ENCODE measurements at places on chromosomes 5 and 9.

- no peak for DNase-seq
Observed at GRCh38 chr5:58970766-58971165, 387.9 kb downstream of the RAB3C start.

GRCh38 chr5:74575741-74576538 is 64.6 kb downstream of the ENC1 start:
- DNase-seq: no peak

GRCh38 chr9:76390656-76391055 is 3.6 kb downstream of the RFK start:
- no peak for DNase-seq

- DNase-seq: no peak
Observed at GRCh38 chr9:37575001-37575400, 1.2 kb downstream of the FBXO10 start.

GRCh38 chr5:1545805-1546355 is 22.1 kb upstream of the LPCAT1 start:
- peak; percentile 14 for DNase-seq

DNA sequence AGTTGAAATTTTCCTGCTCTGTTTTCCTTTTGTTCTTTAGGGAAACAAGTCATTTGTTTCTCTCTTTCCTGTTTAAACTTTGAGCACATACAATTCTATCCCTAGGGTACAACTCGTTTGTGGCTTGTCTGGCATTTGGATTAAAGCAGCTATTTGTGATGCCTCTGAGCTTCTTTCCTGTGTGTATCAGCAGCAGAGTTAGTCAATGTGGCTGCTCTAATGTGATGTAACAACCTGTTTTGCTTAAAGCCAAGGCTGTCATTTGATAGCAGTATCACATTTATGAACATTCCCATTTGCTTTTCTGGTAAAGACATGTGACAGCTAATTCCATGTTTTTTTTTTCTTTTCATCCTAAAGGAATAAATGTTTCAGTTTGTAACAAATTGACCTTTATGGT is 314.3 kb upstream of the CHD1 start:
- DNase-seq: no peak

DNA sequence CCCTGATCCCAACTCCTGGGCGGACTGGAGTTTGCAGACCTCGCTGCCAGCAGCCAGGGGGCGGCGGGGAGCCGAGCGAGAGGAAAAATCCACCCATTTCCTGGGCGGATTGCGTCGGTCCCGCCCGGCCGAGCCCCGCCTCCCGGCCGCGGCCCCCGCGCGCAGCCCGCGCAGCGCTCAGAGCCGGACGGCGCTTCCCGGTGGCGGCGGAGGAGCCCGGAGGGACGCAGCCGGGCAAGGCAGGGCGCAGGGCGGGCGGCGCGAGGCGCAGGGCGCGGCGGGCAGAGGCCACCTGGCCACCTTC is at the start of gene OLFM1:
OLFM1 (plus strand) TSS at position 180 of the 304 bp plus-strand sequence. CDS start 322 bp downstream, outside the sequence.
- peak; percentile 51 for DNase-seq

GRCh38 chr9:14351221-14351836 is 37.4 kb upstream of the NFIB start:
- no peak for DNase-seq

DNA sequence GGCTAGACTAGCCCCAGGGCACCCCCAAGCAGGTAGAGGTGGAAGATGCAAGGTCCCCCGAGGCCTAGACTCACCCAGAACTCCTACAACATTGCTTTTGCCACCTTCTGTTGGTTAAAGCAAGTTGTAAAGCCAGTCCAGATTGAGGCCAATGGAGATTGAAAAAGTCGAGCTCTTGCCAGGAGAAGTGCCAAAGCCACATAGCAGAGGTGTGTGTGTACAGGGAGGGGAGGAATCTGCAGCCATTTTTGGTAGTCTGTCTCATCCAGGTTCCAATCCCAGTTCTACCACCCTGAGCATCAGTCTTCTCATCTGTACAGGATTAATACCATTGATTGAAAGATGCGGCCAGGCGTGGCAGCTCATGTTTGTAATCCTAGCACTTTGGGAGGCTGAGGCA is 12.3 kb upstream of the URM1 start:
- DNase-seq: no peak

DNA sequence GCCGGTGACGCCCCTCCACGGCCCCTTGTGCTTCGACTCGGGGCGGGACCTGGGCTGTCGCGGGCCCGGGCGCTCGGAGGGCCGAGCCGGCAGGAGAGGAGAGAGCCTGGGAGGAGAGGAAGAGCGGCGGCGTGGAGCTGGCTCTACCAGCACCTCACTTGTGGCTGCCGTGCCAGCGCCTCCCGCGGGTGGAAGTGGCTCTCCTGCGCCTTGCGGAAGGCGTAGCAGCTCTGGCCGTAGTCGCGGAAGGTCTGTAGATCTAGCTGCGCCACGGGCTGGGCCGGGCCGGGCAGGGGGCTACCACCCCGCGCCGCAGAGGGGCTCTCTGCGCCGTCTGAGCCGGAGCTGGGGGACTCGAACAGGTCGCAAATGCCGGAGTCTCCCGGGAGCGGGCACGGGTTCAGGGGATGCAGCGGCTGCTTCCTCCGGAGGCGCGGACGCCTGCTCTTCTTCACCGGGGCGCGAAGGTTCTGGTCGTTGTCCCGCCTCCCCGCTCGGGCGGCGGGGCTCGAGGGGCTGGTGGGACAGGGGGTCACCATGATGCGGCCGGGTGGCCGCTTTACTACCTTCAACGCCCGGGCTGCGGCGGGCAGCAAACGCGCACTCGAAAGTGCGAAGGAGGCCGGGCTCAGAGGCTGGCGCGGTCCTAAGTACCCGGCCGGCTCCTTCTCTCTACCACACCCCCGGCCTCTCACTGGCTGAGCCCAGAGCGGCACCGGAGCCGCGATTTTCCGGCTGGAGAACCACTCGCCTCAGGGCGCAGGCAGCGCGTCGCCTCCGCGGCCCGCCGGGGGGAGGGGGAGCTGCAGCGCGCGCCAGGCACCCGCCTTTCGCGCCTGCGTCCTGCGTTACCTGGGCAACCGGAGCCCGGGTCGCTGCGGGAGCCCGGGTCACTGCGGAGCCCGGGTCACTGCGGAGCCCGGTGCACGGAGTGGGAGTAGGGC is at the start of gene CCNO:
CCNO (minus strand) TSS at position 624 of the 944 bp plus-strand sequence; CDS start at position 539, 85 bp downstream.
- DNase-seq: peak; percentile 74

DNA sequence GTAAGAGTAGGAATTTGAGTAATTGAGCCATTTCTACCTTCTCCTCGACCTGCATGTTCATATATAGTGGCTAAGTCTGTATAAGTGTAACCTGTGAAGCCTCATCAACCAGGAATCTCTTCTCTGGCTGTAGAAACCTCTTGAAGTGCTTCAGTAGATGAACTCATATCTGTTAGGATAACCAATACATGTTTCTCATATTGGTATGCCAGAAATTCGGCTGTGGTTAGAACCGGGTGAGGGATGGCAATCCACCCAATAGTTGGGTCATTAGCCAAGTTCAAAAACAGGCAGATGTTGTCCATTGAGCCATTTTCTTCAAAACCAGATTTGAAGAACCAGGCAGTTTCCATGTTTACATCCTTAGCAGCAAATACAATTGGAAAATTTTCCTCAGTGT is 28.9 kb upstream of the GSN start:
- no peak for DNase-seq

- no peak for DNase-seq
Observed at GRCh38 chr5:179275941-179276837, 69.1 kb downstream of the ADAMTS2 start.

DNA sequence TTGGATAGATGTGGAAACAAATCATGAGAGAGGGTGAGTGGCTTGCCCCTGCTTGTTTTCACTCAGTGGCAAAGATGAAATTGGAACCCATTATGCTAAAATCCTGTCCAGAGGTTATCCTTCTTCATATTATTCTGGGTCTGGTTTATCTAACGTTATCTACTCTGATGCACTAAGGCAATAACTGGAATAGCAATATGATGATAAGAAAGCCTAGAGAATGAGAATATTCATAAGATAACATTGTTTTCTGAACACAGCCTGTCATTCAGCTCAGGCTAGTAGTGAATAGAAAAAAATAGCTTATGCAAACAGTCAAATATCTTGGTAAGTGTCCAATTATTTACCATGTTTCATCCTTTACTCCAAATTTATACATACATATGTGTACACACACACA is 132.0 kb upstream of the C6 start:
- no peak for DNase-seq

GRCh38 chr9:83533296-83533695 is 4.9 kb downstream of the FRMD3 start:
- DNase-seq: no peak

DNA sequence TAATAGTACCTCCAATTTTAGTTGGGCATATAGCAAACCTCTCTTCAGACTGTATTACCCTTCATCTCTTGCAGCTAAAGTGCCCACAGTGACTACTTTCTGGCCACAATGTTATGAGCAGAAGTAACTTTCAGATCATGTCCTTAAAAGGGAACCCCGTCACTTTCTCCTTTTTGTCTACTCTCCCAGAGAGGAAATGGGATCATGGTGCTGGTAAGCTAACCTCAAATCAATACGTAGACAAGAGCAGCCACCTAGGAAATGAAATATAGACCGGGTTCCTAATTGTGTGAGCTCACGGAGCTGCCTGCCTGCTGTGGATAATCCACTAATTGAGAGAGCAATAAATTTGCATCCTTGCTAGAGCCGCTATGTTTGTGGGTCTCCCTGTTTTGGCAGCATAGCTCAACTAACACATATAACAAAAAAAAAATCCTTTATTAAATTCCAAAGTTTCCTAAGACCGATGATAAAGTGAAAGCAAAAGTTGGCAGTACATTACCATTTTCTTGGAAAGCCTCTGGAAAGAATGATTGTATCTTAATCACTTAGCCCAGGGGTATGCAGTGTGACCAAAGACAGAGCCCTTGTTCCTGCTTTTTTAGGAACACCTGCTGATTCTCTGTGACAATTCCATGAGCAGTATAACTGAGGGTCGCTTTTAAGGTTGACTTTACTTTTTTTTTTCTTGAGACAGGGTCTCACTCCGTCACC is 5.6 kb upstream of the IL7R start:
- no peak for DNase-seq

GRCh38 chr5:38323645-38324295 is 65.4 kb downstream of the EGFLAM start:
- DNase-seq: no peak

DNA sequence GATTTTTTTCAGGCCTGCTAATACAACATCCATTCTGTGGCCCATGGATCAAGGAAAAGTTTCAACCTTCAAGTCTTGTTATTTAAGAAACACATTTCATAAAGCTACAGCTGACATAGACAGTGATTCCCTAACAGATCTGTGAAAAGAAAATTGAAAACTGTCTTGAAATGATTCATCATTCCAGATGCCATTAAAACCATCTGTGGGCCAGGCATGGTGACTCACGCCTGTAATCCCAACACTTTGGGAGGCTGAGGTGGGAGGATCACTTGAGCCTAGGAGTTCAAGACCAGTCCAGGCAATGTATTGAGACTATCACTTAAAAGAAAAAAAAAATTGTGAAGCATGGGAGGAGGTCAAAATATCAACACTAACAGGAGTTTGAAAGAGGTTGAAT is 6.0 kb downstream of the RAPGEF6 start:
- DNase-seq: no peak

- DNase-seq: no peak
Observed at GRCh38 chr5:113693701-113694100, 180.2 kb downstream of the YTHDC2 start.

GRCh38 chr5:127838661-127839060 is 135.5 kb downstream of the CCDC192 start:
- no peak for DNase-seq

GRCh38 chr5:149517461-149518122 is 33.6 kb downstream of the CSNK1A1 start:
- DNase-seq: no peak

DNA sequence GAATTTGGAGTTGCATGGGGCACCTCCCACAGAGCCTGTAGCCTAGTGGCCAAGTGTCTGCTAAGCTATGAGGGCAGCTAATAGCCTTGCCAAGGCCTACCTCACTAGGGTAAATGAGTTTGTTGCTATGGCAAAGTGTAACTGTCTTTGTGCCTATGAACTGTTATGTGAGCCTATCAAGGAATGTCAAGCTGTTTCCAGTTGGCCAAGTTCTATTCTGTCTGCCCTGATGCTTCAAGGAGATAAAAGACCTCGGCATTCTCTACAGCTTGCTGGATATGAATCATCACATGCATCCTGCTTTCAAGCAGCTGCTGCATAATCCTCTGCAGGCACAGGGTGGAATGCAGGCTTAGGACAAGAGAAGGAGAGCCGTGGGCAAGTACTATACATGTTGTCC is 69.8 kb upstream of the CCDC112 start:
- no peak for DNase-seq

GRCh38 chr9:69945671-69946141 is 97.9 kb upstream of the MAMDC2 start:
- no peak for DNase-seq

- DNase-seq: no peak
Observed at GRCh38 chr9:110555551-110556331, 23.8 kb downstream of the SVEP1 start.

- no peak for DNase-seq
Observed at GRCh38 chr9:90946982-90947381, 145.4 kb downstream of the SYK start.

- DNase-seq: no peak
Observed at GRCh38 chr9:77731008-77731698, 83.0 kb upstream of the GNA14 start.

- no peak for DNase-seq
Observed at GRCh38 chr5:11300736-11301135, 539.7 kb upstream of the DAP start.

- no peak for DNase-seq
Observed at GRCh38 chr5:145666591-145666990, 168.6 kb downstream of the PRELID2 start.

GRCh38 chr5:126568206-126568755 is 26.7 kb downstream of the ALDH7A1 start:
- DNase-seq: no peak

- no peak for DNase-seq
Observed at GRCh38 chr5:67000794-67001475, 195.7 kb downstream of the CD180 start.

GRCh38 chr9:70609542-70610286 is 195.3 kb upstream of the KLF9 start:
- no peak for DNase-seq

- DNase-seq: no peak
Observed at GRCh38 chr5:92580814-92581213, 1000.2 kb downstream of the NR2F1-AS1 start.

- no peak for DNase-seq
Observed at GRCh38 chr5:11873587-11873986, 30.7 kb downstream of the CTNND2 start.

- no peak for DNase-seq
Observed at GRCh38 chr9:133252301-133253020, 22.5 kb downstream of the ABO start.
